ENCODE measurements at places on chromosomes 5 and 9.

DNA sequence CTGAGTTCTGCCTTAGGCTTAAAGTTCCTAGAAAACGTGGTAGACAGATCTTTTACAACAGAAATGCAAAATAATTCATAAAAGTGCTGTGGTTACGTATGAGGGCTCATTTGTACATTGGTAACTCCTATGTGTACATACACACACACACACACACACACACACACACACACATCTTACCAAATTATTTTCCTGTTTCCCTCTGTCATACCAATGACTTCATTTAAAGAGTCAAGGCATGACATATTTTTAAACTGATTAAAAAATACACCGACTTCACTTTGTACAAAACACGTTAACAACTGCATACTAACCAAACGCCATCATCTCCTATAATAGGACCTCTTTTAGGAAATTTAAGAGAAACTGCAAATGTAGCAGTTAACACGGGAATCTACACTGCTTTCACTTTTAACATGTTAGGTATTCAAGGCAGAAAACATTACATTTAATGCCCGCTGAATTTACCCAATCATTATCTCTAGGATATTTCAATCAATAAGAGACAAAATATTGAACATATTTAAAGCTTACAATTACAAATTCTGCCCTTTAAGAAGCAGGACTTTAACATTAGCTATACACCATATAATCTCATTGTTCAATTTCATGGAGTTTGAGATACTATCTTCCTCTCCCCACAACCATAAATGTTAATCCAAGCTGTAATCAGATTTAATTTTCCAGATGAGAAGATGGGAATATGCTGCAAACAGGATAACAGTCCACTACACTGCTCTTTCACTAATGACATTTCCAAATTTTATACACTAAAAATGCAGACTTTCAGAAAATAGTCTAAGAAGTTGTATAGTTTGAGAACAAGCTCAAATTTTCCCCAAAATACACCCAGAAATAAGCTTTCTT is 133.1 kb downstream of the DENND1A start:
- DNase-seq, result no peak

DNA sequence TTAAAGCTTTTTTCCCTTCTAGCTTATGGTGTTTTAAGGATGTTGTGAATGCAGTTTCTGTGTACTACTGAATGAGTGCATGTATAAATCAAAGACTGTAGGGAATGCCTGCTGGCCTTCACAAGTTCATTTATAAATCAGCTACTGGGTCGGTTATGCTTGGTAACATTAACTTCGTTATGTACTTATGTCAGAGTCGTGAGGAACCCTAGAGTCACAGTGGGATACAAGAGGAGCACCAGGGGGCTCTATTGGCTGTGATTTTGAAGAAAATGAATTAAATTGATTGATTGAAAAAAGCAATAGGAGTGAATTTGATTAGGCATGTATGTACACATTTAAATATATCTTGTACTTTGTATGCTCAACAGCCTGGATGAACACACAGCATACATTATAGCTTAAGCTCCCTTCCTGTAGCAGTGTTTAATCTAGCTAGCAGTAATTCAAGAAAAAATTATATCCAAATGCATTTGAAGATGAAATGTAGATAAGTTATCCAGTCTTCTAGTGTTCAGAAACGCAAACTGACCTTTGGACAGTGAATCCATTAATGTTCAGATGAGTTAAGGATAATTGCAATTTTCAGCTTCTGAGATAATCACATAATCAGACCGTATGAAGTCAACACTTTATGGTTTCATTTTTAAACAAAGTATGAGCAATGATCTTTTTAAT is 204.2 kb downstream of the KDM4C start:
- no peak for DNase-seq

DNA sequence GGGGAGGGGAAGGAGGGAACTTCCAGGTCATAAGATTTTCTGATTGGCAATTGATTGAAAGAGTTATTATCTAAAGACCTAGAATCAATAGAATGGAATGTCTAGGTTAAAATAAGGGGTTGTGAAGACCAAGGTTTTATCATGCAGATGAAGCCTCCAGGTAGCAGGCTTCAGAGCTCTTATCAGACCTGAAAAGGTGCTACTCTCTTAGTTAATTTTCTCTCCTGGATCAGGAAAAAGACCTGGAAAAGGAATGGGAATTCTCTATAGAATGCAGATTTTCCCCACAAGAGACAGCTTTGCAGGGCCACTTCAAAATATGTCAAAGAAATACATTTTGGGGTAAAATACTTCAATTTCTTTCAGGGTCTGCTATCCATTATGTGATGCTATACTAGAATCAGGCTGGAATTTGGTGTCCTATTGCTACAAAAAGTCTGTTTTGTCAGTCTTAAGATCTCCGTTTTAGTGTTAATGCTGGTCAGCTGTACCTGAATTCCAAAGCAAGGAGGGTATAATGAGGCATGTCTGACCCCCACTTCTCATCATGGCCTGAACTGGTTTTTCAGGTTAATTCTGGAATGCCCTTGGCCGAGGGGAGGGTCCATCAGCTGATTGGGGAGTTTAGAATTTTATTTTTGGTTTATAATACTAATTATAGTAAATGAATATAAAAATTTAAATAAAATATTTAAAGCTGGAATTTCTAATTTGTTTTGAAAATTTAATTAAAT is 16.6 kb upstream of the STOM start:
- no peak for DNase-seq

DNA sequence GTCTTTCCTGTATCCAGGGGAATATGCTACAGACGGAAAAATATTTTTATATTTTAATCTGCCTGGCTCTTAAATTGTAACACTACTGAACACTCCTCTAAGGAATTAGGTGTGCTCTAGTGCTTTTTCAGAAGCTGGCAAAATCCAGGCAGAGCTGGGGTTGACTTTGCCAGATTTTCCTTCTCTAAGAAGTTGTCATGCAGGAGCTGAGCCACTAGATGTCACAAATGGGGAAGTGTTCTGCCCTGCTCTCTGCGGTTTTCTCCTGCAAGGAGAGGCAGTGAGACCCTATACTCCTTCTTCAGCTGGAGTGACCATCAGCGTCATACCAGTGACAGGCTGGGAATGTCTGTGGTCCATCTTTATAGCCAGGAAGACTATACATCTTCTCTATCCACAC is 112.5 kb downstream of the HAPLN1 start:
- no peak for DNase-seq

- no peak for DNase-seq
Observed at GRCh38 chr5:55959208-55959607, 35.6 kb downstream of the IL6ST start.

GRCh38 chr5:103021314-103021713 is 98.6 kb downstream of the GIN1 start:
- no peak for DNase-seq

- DNase-seq, result no peak
Observed at GRCh38 chr9:104860263-104860662, 67.7 kb downstream of the ABCA1 start.

- no peak for DNase-seq
Observed at GRCh38 chr5:167348251-167348926, 943.1 kb upstream of the WWC1 start.
